ENCODE measurements at places on chromosomes 6 and 20. TPM values are rescaled to one million over a fixed set of nuclear protein-coding genes. Genes with fewer than 3 reads are reported as not detected.

DNA sequence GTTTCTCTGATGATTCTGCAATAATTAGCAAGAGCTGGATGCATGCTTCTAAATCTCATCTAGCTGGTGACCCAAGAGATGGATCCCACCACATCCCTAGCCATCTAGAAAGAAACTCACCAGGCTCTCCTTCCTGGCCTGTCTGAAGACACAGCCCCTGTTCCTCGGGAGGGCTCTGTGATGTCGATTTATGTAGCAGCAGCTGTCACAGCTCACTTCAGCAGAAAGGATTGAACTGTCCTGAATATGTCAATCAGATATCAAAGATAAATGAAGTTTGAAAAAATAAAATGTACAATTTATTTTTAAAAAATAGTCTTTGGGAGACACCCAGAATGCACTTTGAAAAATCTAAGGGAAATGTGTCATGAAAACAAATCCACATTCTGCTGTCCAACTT, 67.3 kb upstream of the TSHZ2 start:
- no peak overlapping the region for H3K27ac ChIP-seq
- no peaks in the 10 kb centered on the region for H3K36me3 ChIP-seq
- H3K4me3 ChIP-seq = no peak overlapping the region
- no peaks in the 10 kb centered on the region for H3K4me1 ChIP-seq
- no peak for DNase-seq

- H3K27ac ChIP-seq = no peak overlapping the region
- H3K4me3 ChIP-seq = no peak overlapping the region
- H3K27me3 ChIP-seq = no peaks in the 10 kb centered on the region
- no peaks in the 10 kb centered on the region for H3K36me3 ChIP-seq
Measured at GRCh38 chr6:11315743-11316437, 83.4 kb upstream of the NEDD9 start.

DNA sequence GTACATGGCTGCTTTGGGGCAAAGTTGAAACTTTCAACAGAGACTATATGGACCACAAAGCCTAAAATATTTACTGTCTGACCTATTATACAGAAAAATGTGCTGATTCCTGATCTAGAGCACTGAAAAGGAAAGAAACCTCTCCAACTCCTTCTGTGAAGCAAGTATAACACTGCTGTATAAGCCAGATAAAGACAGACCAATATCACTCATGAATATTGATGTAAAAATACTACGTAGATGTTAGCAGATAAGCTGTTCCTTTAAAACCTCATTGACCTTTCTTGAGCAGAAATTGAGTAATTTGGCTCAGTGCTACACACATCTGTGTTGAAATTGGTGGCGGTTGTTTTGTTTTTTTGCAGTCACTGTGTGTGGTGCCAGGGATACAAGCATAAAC, 69.9 kb upstream of the HDAC2 start:
- H3K4me3 ChIP-seq = no peak overlapping the region
- DNase-seq = no peak
- H3K27me3 ChIP-seq = no peaks in the 10 kb centered on the region

GRCh38 chr6:15521582-15521981, 141.2 kb downstream of the DTNBP1 start:
- H3K4me1 ChIP-seq = no peaks in the 10 kb centered on the region
- no peaks in the 10 kb centered on the region for H3K27me3 ChIP-seq
- no peak overlapping the region for H3K4me3 ChIP-seq

DNA sequence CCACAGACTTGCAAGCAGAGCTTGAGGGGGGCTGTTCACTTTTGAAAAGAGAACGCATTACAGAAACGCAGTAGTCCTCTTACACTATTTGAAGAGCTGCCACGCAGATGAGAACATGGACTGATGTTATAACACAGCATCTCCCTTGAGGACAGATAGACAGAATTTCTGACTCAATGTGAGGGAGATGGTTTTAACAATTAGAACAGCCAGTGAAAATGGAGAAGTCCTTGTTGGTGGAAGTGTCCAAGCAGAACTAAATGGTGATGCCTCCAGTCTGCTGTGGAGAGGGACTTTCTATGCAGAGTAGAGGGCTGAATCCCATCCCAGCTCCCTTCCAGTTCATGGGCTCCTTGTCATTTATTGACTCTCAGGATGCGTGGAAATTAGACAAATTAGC, 100.0 kb downstream of the RREB1 start:
- H3K27ac ChIP-seq = no peak overlapping the region
- H3K36me3 ChIP-seq = peaks cover 44% of the 10 kb centered on the region
- no peaks in the 10 kb centered on the region for H3K4me1 ChIP-seq
- DNase-seq = no peak

GRCh38 chr6:26243132-26243531, 121.9 kb upstream of the BTN3A2 start:
- peaks cover 11% of the 10 kb centered on the region for H3K27me3 ChIP-seq
- peaks cover 2% of the 10 kb centered on the region for H3K4me1 ChIP-seq
- no peak overlapping the region for H3K4me3 ChIP-seq
- no peaks in the 10 kb centered on the region for H3K36me3 ChIP-seq
- DNase-seq = no peak

Gene VPS16
- total RNA-seq = 24.3 TPM

Gene ABCC10
- 10.6 TPM for total RNA-seq

GRCh38 chr6:52729576-52729975, 33.7 kb downstream of the GSTA2 start:
- H3K27ac ChIP-seq = no peak overlapping the region
- DNase-seq = no peak
- H3K27me3 ChIP-seq = no peaks in the 10 kb centered on the region

GRCh38 chr6:96420294-96420693, 101.3 kb upstream of the UFL1 start:
- no peaks in the 10 kb centered on the region for H3K36me3 ChIP-seq
- no peak overlapping the region for H3K4me3 ChIP-seq
- H3K4me1 ChIP-seq = no peaks in the 10 kb centered on the region
- no peak for DNase-seq
- H3K27ac ChIP-seq = no peak overlapping the region

DNA sequence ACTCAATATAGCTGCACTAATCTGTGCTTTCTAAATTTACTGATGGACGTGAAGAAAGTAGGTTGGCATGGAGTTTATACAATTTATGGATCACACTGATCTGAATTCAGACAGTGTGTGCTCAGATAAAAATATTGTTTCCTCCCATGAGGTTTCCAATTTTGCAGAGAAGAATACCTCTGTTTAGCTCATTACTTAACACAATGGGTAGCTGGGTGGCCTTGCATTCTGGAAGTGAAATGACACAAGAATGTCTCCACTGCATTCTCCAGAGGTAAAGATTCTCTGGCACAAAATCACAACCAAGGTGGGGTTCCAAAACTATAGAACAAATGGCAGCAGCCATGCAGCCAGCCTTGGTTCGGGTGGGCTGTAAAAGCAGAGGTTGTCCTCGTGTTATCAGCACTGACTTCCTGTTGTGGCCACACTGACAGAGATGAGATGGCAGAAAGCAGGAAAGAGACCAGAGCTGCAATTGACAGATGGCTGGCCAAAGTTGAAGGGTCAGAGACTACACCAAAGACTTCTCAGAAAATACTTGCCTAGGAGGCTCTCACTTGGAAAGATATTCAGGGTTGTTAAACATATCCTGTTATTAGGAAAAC, 50.2 kb downstream of the HDAC2 start:
- H3K27me3 ChIP-seq = no peaks in the 10 kb centered on the region
- H3K27ac ChIP-seq = no peak overlapping the region
- H3K4me1 ChIP-seq = no peaks in the 10 kb centered on the region

DNA sequence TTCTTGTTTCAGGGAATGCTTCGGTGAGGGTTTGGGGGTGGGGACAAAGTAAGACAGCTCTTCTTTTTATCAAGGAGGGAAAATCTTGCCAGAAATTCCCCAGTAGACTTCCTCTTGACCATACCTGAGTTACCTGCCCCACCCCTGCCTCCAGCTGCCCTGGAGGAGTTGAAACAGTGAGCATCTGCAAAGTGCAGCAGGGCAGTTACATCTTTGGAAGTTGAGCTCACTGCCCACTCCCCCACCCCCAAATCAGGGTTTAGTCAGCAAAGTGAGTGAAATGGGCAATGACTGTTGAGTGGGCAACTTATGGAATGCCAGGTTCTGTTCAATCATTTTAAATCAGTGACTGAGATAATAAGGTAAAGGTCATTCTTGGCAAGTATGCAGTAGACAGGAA, 98.8 kb downstream of the BANF2 start:
- H3K27me3 ChIP-seq = no peaks in the 10 kb centered on the region
- no peak overlapping the region for H3K4me3 ChIP-seq
- no peaks in the 10 kb centered on the region for H3K36me3 ChIP-seq
- no peak overlapping the region for H3K27ac ChIP-seq
- DNase-seq = no peak

GRCh38 chr6:105733556-105734162, 330.8 kb upstream of the PREP start:
- no peaks in the 10 kb centered on the region for H3K27me3 ChIP-seq
- no peak for DNase-seq
- no peaks in the 10 kb centered on the region for H3K4me1 ChIP-seq
- no peaks in the 10 kb centered on the region for H3K36me3 ChIP-seq
- H3K4me3 ChIP-seq = no peak overlapping the region

Gene HUS1B
- 0.51 TPM for total RNA-seq

Gene UNC93A
- total RNA-seq = 14.0 TPM

DNA sequence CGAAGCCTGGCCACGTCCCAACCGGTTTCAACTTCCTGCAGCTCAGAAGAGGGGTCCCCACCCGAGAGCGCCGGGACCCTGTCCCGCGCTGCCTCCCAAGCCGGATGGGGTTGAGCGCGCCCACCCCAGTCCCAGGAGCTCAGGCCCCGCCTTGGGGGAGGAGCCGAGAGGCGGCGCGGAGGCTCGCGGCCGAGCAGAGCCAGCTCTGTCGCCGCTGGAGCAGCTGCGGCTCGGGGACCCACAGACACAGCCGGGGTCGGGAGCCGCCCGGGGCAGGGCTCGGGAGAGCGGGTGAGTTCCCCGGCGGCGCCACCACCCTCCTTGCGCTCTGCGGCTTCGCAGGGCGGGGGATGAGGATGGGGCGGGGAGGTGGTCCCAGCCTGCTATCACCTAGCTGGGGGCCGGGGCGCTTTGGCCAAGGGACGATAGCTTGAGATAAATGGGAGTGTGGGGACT, at the start of gene PPP1R16B:
PPP1R16B (plus strand) TSS at position 196 of the 456 bp plus-strand sequence. CDS start 30,229 bp downstream, outside the sequence.
- H3K4me3 ChIP-seq = no peak within 1 kb of the TSS
- H3K36me3 ChIP-seq = no peaks in the 10 kb centered on the region
- H3K27me3 ChIP-seq = no peaks in the 10 kb centered on the region

DNA sequence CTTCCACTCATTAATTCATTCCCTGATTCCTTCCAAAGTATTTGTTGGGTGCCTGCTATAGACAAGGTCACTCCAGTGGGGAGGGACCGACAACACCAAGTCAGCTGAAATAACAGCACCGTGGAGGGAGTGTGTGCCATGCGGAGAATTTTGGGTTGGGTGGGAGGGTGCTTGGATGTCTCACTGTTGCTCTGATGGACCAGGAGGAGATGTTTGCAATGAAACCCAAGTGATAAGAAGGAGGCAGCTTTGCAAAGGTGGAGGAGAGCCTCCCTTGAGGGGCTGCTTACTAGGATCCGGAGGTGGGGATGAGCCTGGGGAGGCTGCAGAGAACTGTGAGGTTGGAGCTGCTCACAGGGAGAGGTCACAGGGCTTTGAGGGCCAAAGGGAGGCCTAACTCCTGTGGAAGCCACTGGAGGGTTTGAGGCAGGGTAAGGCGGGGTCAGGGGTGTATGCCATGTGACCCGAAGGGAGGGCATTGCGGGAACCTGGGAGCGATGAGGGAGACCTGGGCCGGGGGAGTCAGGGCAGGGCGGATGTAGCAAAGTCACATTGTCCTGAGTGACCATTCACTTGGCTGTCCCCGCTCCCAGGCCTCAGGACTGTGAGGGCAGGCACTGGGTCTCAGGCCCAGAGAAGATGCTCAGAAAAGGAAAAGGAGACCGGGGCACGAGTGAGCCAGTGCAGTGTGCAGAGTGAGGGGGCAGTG, 124.5 kb downstream of the PHACTR3 start:
- no peak overlapping the region for H3K4me3 ChIP-seq
- H3K27me3 ChIP-seq = no peaks in the 10 kb centered on the region
- no peaks in the 10 kb centered on the region for H3K36me3 ChIP-seq
- no peaks in the 10 kb centered on the region for H3K4me1 ChIP-seq

All from liver (tissue), 10 donors.